Kidney (tissue), 22 donors: ENCODE measurements at places on chromosomes 6 and 20.
A peak's percentile ranks its signal among the peaks of the same experiment; 100 is the strongest.

- DNase-seq, result no peak
Observed at GRCh38 chr6:50846852-50847155, 28.1 kb downstream of the TFAP2B start.

DNA sequence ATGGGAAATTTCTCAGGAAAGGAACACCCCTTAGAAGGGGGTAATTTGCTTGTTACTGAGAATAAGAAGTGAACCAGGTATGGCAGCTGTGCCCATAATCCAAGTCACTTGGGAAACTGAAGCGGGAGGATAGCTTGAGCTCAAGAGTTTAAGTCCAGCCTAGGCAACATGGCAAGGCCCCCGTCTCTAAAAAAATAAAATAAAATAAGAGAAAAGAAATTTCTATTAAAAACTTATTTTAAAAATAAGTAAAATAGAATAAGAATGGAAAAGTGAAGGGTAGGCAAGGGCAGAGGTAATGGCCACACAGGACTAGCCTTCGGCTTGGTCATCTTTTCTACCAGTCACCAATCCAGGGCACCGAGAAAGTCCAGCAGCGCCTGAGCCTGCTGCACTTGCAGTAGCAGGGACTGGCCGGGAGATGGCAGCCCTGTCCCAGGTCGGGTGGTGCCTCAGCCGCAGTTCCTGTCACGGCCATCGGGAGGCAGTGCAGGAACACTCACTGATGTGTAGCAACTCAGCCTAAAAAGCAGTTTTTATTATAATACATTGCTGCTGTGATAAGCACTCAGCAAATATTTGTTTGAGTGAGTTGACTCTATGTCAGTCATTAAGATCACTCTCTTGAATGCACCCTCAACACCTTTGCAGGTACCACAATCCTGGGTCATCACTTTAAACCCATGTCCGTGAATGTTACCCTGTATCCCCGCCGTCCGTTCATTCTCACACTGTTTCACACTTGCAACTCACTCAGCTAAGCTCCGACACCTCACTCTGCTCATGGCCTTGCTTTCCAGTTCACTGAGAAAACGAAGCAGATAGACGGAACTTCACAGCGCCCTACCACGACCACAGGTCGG lies 23.2 kb upstream of the GCM1 start:
- DNase-seq, result peak; percentile 86

DNA sequence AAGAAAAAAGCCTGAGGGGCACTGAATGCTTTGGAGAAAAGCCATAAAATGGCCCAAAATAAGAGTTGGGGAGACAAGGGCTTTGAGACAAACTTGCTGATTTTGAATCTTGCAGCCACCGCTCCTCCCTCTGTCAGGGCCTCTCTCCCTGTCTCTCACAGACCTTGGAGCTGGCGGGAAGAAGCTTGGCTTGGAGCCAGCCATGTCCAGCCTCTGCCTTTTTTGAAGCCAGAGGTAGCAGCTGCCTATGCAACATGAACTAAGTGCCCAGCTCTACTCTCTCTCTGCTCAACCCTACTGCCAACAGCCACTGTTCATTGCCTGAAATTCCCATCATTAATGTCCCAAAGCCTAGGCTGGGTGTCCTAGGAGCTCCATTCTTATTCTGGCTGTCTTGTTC lies 63.7 kb upstream of the CTNNBL1 start:
- DNase-seq, result no peak

DNA sequence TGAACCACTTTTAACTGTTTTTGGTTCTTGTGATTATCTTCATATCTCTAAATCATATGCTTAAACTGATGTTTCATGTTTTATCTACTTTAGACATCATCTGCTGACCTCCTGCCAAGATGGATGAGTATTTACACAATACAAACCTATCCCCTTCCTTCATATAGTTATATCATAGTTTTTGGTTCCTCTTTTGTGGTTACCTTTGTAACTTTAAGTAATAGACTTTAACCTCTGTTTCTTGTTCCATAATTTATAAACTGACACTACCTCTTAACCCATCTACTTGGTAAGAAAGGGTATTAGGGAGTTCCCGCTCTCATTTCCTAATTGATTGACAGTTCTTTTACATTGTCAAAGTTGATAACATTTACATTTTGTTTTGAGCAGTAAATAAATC lies 11.9 kb downstream of the PCMT1 start:
- DNase-seq, result no peak

GRCh38 chr20:63367446-63368055 lies 6.4 kb upstream of the CHRNA4 start:
- DNase-seq, result no peak

DNA sequence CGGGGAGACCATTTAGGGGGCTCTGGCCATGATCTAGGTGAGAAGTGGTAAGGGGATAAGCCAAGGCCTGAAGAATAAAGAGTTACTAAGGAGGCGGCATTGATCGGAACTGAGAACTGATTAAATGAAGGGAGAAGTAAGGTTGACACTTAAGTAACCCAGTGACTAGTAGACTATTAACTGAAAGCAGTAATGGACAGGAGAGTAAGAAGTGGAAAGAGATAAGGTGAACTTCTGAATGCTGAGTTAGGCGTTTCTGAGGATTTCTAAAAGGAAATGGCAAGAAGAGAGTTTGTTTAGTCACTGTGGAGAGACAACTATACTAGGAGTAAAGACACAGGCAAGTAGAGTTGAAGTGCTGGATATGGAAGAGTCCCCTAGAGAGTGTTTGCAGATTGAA lies 1.9 kb downstream of the ABCF1 start:
- DNase-seq, result no peak

DNA sequence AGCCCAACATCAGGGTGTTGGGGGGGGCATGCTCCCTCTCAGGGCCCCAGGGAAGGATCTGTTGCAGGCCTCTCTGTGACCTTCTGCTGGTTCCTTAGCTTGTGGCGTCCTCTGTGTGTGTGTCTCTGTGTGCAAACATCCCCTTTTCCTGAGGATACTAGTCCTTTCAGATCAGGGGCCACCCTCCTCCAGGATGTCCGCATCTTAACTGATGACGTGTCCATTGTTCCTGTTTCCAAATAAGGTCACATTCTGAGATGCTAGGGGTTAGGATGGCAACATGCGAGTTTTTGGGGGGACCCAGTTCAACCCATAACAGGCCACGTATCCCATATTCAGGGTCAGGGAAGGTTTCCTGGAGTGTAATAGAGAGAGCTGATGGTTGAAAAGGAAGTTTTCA lies 40.9 kb downstream of the GMPR start:
- no peak for DNase-seq

- DNase-seq, result no peak
Observed at GRCh38 chr20:9353916-9354276, 160.5 kb upstream of the LAMP5 start.

DNA sequence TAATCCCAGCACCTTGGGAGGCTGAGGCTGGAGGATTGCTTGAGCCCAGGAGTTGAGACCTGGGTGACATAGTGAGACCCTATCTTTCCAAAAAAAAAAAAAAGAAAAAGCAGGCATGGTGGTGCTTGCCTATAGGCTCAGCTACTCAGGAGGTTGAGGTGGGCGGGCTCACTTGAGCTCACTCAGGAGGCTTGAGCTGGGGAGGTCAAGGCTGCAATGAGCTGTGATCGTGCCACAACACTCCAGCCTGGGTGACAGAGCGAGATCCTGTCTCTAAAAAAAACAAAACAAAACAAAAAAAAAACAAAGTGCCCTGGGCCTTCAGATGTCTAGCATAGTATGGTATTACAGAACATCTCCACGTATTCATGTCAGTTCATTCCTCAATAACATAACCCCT lies 42.9 kb downstream of the ZFAND3 start:
- DNase-seq, result no peak

DNA sequence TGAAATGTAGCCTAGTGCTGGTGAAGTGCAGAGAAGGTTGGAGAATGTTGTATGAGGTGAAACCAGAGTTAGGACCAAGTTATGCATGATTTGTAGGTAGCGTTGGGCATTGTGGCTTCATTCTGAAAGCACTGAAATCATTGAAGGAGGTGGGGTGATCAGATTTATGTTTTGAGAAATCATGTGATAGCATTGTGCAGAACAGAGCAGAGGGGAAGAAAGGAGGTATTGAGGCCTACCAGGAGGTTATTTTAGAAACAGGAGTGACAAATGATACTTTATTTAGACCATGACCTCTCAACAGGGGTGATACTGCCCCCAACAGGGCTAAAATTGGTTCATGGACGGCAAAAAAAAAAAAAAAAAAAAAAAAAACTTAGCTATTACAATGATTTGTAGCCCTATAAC lies 15.6 kb upstream of the HMGN3 start:
- DNase-seq, result no peak

DNA sequence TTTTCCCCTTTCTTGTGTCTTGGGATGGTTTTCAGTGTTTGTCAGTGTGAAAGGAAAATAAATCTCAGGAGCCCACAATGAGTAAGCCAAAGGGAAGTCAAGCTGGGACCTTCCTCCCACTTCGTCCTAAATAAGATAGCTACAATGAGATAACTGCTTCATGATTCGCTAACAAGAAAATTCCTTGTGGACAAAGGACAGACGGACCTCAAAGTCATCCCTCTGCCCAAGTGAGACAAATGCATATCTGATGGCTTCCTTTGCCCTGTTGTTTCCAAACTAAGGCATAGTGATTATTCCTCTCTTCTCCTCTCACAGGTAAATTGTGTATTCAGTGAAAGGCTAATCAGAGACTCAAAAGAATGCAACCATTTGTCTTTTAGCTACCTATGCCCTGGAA lies 26.1 kb upstream of the ADTRP start:
- no peak for DNase-seq

- no peak for DNase-seq
Observed at GRCh38 chr20:22559711-22560318, 24.6 kb downstream of the FOXA2 start.

DNA sequence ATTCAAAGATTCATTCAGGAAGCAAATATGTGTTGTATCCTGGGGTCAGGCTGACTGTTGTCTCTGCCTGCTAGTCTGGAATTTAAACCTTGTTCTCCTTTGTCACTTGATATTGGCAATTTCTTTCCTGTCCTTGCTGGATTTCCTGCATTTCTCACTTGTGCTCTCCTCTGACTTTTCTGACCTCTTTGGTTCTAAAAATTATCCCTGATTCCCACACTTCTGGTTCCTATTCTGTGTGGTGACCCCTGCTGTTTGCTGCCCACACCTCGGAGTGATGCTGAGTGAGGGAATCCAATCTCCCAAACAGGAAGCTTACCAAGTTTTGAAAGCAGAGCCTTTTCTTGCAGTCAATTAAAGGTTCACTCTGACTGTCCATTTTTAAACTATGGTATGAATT lies 345.3 kb downstream of the CDKAL1 start:
- no peak for DNase-seq

DNA sequence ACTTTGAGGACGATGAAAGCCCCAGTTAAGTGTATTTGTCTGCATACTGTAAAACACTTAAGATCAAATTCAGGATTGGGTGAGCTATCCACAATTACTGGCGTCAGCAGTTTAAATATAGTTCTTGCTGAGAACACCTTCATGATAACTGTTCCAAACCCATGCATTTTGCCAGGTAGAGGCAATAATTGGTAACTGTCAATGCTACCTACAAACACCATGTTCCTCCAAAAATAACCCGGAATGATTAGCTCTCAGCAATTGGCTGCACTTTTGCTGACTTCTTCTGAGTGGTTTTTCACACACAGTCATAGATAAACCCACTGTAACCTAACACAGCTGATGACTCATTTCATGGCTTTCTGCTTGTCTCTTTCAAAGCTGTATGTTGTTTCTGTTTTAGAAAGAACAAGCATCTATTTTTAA lies 1358.6 kb upstream of the GJE1 start:
- DNase-seq, result no peak

- DNase-seq, result no peak
Observed at GRCh38 chr20:49405062-49405683, 77.3 kb downstream of the KCNB1 start.

DNA sequence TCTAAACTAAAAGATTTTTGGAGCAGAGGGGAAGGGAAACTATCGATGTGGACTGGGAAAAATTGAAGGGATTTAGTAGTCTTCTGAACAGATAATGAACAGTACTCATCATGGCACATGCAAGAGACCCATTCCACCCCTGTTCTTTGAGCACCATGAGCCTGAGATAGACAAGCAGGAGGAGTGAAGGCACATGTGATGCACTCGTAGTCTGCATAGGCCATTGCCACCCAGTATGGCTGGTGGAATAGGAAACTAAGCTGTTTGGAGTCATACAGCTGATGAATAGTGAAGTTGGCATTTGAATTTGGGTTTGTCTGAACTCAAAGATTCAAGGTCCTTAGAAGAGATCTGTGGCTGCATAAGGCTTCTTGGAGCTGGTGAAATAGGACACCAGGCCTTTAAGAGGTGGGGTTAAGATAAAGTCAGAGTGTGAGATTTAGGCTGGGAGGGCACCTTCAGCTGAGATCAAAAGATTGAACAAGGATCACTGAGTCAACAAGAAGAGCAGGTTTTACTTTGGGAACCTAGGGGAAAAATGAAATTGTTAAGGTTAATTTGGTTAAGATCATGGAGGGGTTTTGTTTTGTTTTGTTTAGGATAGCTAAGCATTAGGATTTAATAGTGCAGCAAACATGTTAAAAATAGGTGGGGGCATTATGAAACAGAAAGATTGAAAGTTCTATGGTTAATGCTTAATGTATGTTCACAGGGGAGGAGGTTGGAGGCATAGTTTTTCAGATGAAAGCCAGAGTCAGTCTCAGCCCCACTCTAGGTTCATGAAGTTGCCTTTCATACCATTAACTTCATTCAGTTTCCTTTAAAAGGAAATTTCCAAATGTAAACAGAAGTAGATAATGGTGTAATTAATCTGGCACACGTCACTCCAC lies 148.8 kb downstream of the ARID1B start:
- DNase-seq, result no peak

GRCh38 chr20:57256908-57257307 lies 9.5 kb downstream of the BMP7 start:
- no peak for DNase-seq

DNA sequence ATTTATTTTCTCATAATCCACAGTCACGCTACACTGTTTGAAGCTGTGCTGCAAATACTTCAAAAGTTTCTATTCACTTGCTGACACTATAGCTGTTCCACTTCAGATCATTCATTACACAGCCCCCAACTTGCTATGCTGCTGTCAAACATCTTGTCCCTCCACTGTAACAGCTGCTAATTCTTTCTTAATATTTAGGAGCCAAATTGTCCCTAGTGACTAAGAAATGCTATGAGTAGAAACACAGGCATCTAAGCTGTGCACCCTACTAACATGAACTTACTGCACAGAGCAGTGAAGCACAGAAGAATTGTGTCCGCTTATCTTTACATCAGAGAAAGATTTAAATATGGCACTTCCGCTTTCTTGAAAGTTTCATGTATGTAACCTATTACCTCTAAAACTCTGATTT lies 91.3 kb downstream of the PDE10A start:
- DNase-seq, result peak; percentile 34

- no peak for DNase-seq
Observed at GRCh38 chr20:1377984-1378734, 14.7 kb downstream of the FKBP1A start.

GRCh38 chr20:23744817-23745216 lies 5.9 kb downstream of the CST1 start:
- no peak for DNase-seq

GRCh38 chr6:106077170-106077569 lies 9.0 kb upstream of the PRDM1 start:
- DNase-seq, result no peak
